Naive thymus-derived CD4-positive, alpha-beta T cell (primary cell): ENCODE measurements at places on chromosomes 7 and 10.

GRCh38 chr10:72883861-72884260 lies 9.7 kb upstream of the OIT3 start:
- no peaks in the 10 kb centered on the region for H3K36me3 ChIP-seq
- H3K27me3 ChIP-seq = no peaks in the 10 kb centered on the region
- no peak overlapping the region for H3K4me3 ChIP-seq
- H3K4me1 ChIP-seq = no peaks in the 10 kb centered on the region
- H3K27ac ChIP-seq = no peak overlapping the region

- H3K27ac ChIP-seq = peak overlapping the region; percentile 39
- DNase-seq = no peak
- no peak overlapping the region for H3K4me3 ChIP-seq
Observed at GRCh38 chr10:114856544-114857287, 35.1 kb downstream of the FHIP2A start.

GRCh38 chr7:155227004-155227787 lies 70.5 kb upstream of the INSIG1 start:
- DNase-seq = no peak
- no peak overlapping the region for H3K27ac ChIP-seq
- H3K4me1 ChIP-seq = no peaks in the 10 kb centered on the region
- H3K27me3 ChIP-seq = no peaks in the 10 kb centered on the region
- H3K4me3 ChIP-seq = no peak overlapping the region
- no peaks in the 10 kb centered on the region for H3K36me3 ChIP-seq

DNA sequence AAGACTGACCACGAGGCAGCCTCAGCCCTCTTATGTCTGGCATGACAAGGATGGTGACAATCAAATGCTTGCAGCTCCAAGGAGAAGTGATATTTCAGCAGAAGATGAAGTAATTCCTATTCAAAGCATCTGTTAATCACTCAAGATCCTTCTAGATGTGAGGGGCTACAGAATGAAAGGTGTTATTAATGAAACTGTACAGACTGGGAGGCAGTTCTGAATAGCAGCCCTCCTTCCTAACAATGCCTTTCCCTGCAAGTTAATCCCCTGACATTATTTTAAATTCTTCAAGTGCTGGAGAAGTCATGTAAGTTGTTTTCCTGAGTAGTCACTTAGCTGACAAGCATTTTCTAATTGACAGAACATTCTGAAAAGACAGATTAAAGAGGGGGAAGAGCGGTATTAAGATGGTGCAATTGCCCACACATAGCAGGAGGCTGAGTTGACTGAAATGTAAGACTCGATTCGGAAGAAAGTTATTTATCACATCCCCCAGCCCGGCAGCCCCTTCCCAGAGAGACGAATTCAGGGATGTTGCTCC lies 300.8 kb downstream of the GRID1 start:
- H3K36me3 ChIP-seq = no peaks in the 10 kb centered on the region
- H3K27ac ChIP-seq = no peak overlapping the region
- DNase-seq = no peak
- no peak overlapping the region for H3K4me3 ChIP-seq

- DNase-seq = no peak
- no peak overlapping the region for H3K27ac ChIP-seq
- H3K4me1 ChIP-seq = no peaks in the 10 kb centered on the region
- H3K36me3 ChIP-seq = no peaks in the 10 kb centered on the region
- H3K27me3 ChIP-seq = no peaks in the 10 kb centered on the region
- no peak overlapping the region for H3K4me3 ChIP-seq
Observed at GRCh38 chr7:44515590-44516268, 25.3 kb upstream of the NUDCD3 start.

DNA sequence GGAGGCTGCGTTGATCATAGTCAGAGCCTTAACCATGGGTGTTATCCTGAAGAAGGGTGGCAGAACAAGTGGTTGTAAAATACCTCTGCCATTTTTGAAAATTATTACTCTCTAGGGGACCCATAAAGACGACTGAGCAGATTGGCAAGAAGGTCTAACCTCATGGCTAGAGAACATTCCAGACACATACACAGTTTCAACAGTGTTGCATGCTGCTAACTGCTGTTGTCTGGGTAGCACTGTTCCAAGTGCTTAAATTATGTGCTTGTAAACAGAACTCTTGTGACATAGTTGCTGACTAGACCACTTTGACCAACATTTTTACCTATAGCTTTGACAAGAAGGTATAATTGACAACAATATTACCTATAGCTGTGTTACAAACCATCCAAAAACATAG lies 46.1 kb upstream of the FOXP2 start:
- DNase-seq = no peak
- no peak overlapping the region for H3K27ac ChIP-seq
- no peaks in the 10 kb centered on the region for H3K4me1 ChIP-seq
- no peaks in the 10 kb centered on the region for H3K36me3 ChIP-seq
- no peaks in the 10 kb centered on the region for H3K27me3 ChIP-seq

DNA sequence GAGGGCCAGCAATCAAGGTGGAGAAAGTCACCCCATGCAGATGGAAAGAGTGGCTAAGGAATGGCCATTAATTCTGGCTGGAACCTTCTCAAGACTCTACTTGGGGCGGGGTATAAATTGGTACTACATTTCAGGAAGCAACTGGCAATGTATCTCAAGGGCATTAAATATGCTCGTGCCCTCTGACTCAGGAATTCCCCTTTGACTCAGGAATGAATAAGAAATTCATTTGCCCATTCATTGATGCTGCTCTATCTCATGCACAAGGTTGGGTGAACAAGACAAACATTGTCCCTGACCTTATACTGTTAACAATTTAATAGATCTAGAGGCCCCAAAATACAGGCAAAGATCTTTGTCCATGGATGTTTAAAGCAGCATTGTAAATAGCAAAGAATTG lies 188.1 kb downstream of the MYOF start:
- DNase-seq = no peak
- no peaks in the 10 kb centered on the region for H3K36me3 ChIP-seq
- no peak overlapping the region for H3K4me3 ChIP-seq
- no peaks in the 10 kb centered on the region for H3K27me3 ChIP-seq
- H3K4me1 ChIP-seq = no peaks in the 10 kb centered on the region

- H3K4me1 ChIP-seq = no peaks in the 10 kb centered on the region
- H3K27ac ChIP-seq = no peak overlapping the region
- no peak overlapping the region for H3K4me3 ChIP-seq
- no peaks in the 10 kb centered on the region for H3K36me3 ChIP-seq
- peak; percentile 13 for DNase-seq
Observed at GRCh38 chr7:80392229-80393169, 119.4 kb downstream of the GNAT3 start.
